ENCODE measurements at places on chromosomes 1 and 21.

DNA sequence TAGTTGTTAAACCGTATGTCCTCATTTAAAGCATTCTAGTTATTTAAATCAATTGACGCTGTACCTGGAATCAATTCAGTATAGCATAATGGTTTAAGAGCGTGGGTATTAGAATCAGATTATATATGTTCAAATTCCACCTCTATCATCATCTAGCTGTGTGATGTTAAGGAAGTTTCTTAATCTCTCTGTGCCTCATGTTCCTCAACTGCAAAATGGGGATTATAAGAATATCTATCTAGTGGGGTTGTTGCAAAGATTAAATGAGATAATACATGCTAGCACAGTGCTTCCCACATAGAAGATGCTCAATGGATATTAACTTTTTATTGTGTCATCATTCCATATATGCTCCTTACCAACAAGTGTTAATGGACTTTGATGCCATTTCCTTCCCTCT, 16.0 kb downstream of the MIXL1 start:
- no peak for DNase-seq

GRCh38 chr1:181669246-181669645, 185.9 kb downstream of the CACNA1E start:
- no peak for DNase-seq

GRCh38 chr1:243982447-243983018, 68.5 kb upstream of the ZBTB18 start:
- no peak for DNase-seq

- DNase-seq: no peak
Measured at GRCh38 chr1:183019139-183019740, 4.0 kb upstream of the LAMC1 start.

DNA sequence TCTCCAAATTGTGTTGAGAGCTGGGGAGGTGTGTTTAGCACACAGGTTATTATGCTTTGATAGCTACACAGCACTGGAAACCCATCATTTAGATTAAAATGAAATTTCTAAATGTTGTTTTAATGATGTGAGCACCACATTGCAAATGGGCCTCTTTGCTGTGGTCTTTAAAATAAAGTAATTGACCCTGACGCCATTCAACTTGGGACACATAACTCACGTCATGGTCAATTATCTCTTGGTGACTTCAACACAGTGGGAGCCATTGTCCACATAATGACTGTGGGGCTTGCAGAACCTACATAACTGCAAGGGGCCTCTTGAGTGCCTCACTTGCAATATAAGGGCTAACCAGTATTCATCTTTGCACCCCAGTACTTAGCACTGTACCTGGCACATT, 280.4 kb downstream of the HLX start:
- no peak for DNase-seq

- no peak for DNase-seq
Measured at GRCh38 chr1:41343790-41344699, 17.2 kb upstream of the FOXO6 start.

DNA sequence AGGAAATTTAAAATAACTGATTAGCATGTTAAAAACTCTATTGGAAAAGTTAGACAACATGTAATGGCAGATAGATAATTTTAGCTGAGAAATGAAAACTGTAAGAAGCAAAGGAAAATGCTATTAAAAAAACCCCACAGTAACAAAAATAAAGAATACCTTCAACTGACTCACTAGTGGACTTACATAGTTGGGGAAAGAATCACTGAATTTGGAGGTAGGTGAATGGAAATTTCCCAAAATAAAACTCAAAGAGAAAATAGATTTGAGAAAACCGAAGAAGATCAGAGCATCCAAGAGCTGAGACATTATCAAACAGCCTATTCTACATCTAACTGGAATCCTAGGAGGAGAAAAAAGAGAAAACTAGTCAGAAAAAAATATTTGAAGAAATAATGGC, 34.7 kb downstream of the PDE4B start:
- DNase-seq: no peak

- no peak for DNase-seq
Measured at GRCh38 chr1:62317021-62317768, 2.0 kb downstream of the KANK4 start.

DNA sequence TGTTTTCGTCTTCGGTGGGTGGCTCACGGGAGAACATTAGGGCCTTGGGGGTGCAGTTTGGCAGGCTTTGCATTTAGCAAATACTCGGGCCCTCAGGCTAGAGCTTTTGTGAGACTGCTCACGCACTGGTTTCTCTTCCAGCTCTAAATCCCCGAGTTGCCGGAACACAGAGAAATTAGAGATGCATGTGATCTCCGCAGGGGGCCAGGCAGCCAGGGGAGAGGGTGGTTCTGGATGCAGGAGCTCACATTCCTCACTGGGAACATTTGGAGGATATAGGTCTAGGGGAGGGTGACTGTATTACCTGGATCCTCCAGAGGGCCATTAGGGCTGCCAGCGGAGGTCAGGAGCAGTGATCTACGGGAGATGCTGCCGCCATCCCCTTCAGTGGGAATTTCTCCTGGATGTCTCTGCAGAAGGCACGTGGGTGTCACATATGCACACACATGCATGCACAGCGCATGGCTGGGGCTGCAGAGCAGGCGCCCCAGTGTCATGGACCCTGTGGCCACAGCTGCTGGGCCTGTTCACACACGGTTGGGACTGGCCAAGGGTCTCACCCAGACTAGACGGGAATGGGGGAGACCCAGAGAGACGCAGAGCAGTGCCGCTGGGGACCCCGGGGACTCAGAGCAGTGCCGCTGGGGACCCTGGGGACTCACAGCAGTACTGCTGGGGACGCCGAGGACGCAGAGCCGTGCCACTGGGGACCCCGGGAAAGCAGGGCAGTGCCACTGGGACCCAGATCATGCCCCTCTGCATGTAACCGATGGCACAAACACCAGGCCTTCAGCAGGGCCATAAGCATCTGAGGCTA, 258.7 kb downstream of the CAMTA1 start:
- DNase-seq: no peak

DNA sequence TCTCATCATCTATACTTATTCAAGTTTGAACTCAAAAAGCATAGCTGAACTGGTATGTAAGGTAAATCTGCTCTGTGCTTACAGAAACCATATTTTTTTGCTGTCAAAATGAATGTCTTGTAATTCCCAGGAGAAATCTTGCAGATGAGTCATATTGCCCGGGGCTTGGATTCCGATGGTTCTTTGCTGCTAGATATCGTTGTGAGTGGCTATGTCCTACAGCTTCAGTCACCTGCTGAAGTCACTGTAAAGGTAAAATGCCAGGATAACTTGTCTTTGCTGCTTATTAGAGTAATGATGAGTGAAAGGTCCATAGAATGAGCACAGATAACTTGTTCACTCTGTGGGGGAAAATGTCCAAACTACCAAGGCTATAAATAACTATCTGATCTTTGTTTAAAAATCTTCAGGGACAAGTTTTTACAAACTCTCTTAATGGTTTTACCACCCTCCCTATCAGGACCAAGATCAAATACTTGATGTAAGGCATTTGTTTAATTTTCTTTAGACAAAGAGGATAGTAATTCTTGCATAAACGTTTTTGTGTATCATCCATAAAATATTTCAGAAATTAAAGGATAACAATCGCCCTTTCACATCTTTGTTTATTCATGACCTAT, 222.3 kb downstream of the TPR start:
- no peak for DNase-seq

- no peak for DNase-seq
Measured at GRCh38 chr1:7930645-7931445, 9.8 kb downstream of the TNFRSF9 start.

DNA sequence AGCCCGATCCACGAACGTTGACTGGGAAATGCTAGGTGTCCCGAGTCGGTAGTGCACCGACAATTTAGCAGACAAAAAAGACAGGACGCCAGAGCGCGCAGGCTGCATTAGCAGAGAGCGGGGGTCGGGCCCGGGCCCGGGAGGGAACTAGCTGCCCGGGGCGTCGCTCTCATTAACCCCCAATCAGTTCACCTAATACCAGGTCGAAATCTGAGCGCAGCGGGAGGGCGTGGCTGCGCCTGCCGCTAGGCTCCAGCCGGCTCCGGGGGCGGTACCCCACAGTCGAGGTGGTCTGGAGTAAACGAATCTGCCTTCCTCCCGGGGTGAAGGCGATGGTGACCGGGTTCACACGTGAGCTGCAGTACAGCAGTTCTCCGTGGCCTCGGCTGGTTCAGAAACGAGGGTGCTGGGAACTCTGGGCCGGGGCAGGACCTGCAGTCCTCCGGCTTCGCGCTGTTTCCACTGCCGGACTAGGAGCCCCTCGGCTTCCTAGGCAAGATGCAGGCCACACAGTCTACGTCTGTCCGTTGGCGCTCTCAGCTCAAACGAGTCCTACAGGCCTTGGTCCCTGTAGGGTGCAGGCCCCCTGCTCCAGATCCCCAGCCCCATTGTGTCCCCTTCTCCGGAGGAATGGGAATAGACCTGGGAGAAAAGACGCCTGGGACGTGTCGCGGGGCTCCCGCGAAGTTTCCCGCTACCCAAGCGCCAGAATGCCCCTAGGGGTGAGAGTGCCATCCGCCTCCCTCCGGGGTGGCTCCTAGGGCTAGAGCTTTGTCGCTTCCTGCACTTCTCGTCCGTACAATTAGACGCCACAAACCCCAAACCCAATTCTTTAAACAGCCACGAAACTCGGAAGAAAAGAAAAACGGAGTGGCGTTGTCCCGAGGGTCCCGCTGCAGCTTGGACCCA, 2.0 kb downstream of the GFI1 start:
- DNase-seq: no peak

DNA sequence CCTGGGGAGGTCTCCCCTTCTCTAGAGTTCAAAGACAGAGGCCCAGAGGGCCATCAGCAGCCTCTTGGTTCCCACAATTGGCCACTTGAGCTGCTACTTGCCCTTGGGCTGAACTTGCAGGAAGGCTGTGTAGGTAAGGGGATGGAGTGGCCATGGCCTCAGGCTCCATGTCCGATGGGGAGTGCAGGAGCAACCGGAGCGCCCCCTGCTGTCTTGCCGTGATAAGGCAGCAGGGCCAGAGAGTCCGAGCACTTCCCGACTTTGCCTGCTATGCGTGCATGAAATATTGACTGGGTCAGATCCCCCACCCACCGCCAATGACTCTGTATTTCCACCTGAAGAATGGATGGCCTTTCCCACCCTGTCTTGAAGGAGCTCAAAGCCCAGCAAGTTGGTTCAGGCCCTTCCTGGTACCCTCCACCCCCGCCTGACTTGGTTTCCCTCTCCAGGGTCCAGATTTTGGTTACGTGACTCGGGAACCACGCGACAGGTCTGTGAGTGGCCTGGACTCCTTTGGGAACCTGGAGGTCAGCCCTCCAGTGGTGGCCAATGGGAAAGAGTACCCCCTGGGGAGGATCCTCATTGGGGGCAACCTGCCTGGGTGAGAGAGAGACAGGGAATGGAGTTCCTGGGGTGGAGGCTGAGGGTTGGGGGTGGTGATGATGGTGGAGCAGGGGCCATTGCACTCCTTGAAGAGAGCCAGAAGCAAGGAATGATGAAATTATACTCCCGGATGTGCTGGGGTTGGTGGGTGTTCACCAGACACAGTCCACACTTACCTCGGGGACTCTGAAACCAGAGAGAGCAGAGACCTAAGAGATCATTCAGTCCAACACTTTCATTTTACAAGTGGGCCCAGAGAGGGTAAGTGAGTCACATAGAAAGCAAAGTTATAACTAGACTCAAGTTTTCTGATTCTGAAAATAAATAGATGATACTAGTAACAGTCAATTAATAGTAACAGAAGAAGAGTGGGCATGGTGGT, 25.6 kb downstream of the PADI3 start:
- peak; percentile 60 for DNase-seq

DNA sequence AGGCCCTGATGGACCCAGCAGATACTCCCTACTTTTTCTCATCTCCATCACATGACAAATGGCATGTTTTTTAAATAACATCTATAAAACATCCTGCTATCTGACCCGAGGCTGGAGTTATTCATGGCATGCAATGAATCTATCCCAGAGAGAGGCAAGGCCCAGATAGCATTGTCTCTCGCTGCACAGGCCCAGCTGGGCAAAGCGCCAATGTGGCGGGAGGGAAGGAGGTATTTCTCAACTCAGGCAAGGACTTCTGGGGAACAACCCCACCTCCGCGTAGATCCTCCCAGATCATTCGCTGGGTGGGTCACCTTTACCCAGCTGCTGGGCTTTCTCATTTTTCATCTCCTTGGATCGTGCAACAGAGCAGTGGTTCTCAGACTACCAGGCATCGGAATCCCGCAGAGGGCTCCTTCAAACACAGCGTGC, 59.8 kb downstream of the ERG start:
- peak; percentile 40 for DNase-seq

- no peak for DNase-seq
Measured at GRCh38 chr1:113517346-113517745, 127.0 kb downstream of the MAGI3 start.

DNA sequence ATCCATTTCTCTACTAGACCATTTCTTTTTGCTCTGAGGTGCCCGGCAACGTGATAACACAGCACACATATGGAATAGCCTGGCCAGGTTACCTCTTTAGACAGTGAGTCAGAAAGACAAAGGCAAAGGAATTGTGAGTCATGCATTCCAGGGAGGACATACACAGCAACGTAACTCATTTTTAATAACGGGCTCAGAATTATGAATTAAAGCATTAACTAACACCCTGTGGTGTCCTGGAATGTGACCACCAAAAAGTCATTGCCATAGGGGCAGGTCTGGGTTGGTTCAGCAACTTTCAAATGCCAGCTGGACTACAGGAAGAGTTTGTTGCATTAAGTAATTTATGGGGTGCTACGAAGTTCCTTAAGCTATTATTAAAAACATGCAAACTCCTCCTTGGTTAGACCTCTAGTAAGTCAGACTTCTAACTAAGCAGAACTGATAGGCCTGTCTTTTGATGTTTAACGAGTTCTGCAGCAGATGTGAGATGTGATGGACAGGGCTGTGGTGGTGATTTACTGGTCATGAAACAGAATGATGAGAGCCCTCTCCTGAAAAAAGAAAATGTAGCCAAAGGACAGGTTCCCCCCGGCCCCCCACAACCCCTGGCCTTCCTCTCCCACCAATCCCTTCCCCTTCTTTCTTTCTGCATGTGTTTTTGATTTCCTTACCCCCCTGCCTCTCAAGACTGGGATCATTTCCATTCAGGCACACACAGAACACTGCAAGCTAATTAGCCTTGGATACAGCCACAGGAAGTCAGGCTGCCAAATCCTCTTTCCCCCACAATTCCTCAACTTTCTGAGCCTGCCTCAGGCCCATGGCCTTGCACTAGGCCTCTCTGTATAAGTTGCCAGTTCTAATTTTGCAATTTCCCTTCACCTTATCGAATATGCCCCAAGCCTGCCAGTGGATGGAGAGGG, 88.9 kb upstream of the HAO2 start:
- no peak for DNase-seq

DNA sequence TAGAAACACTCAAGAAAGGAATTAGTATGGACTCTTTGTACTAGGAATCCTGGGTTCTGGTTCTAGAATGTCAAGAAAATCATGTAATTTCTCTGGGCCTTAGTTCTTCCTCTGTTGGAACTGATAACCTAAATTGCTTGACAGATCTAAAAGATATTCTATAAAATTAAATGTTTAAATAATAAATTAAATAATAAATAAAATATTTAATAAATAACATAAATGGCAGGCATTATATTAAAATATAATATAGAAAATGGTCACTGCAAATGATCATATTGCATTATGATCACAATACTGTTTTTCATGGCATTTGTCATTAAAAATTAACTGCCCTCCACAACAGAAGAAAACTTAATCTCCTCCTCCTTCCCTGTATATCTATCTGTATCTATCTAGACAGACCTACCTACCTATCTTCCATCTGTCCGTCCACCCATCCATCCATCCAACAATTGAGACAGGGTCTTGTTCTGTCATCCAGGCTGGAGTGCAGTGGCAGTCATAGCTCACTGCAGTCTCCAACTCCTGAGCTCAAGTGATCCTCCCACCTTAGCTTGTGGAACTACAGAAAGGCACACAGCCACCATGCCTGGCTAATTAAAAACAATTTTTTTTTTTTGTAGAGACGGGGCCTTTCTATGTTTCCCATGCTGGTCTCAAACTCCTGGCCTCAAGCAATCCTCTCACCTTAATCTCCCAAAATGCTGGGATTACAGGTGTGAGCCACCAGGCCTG, 16.4 kb downstream of the NUCKS1 start:
- no peak for DNase-seq
